Activated T-cell treated with anti-CD3 and anti-CD28 coated beads for 1 hour (primary cell): ENCODE measurements at places on chromosomes 6 and 20.
A peak's percentile ranks its signal among the peaks of the same experiment; 100 is the strongest.

- DNase-seq = no peak
These were observed 339.0 kb upstream of the CITED2 start for GRCh38 chr6:139713424-139713823.

GRCh38 chr6:168919470-168920179 is 334.0 kb downstream of the THBS2 start:
- DNase-seq = no peak

- DNase-seq = no peak
These were observed 8.8 kb downstream of the CD93 start for GRCh38 chr20:23077277-23077676.

GRCh38 chr6:45132658-45133294 is 195.4 kb upstream of the RUNX2 start:
- no peak for DNase-seq

- DNase-seq = no peak
These were observed 37.1 kb downstream of the QRSL1 start for GRCh38 chr6:106666282-106667021.

- no peak for DNase-seq
These were observed 29.9 kb downstream of the GABRR2 start for GRCh38 chr6:89284963-89285735.

DNA sequence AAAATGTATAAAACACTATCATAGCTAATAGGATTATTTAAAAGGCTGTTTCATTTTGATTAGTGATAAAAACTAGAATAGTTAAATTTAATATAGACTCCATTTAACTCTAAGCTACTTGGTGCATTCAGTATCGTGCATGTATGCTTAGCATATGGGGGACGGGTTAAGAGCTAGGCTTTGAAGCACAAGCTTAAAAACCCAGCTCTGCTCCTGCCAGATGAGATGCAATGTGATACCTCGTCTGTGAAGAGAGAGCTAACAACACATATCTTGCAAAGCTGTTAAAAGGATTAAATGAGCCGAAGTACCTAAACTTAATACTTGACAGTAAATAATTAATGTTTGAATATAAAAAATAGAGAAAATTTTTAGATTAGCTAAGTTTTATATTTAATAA is 42.2 kb downstream of the DTNBP1 start:
- no peak for DNase-seq

DNA sequence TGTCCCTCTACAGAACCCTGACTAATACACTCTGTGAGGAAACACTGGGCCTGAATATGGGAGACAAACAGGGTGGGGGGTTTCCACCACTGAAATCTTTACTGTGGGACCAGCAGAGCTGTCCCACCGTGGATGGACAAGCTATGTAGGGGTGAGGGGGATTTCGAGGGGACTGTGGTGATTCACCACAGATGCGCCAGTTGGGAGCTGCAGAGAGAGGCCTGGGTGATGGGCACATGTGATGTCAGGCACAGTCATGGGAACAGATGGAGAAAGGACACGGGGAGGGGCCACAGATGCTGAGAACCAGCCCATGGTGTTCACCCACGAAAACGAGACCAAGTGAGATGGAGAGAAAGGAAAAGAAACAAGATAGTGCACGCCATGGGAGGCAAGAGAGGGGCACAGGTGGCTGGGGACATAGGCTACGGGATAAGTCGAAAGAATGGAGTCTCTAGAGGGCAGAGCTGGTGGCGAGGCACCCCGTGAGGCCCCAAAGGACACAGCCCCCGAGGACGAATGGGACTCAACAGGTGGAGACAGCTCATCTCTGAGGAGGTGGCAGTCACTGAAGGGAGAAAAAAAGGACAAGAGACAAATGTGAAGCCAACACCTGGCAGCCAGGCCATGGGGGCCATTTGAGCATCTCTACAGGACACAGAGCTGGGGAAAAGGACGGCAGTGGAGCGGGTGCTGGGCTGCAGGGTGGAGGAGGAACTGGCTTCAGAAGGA is 10.5 kb upstream of the RAMACL start:
- DNase-seq = no peak

- DNase-seq = no peak
These were observed 99.2 kb downstream of the VEGFA start for GRCh38 chr6:43869079-43869710.

DNA sequence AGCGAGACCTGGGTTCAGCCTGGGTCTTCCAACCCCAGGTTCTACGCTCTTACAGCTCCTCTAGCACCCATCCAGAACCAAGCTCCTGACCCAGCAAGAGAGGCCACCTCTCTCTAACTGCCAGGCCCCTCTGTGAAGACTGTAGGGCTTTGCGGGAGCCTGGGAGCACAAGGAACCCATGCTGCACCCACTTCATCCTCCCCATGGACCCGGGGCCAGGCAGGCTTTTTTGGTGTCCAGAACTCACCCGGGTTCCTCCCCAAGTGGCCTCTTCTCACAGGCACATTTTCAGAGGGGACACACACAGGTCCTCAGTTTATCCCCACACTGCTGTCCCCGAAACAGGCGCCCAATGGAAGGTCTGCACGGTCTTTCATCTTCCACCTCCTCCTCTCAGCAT is 145.9 kb downstream of the SYNDIG1 start:
- no peak for DNase-seq

DNA sequence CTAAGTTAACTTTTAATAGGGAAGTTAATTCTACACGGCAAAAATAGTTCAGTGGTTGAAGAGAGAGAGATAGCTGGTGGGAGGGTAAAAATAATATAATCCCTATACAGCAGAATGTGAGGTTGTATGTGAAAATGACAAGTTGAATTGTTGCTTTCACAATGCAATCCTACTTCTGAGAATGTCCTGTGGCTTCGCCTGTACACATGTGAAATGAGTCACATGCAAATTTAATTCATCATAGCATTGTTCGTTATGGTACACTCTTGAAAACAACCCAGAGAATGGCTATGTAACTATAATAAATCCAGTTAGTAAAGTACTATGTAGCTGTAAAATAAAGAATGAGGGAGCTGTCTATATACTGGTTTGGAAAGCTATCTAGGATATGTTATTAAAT is 46.0 kb upstream of the HINT3 start:
- DNase-seq = no peak

DNA sequence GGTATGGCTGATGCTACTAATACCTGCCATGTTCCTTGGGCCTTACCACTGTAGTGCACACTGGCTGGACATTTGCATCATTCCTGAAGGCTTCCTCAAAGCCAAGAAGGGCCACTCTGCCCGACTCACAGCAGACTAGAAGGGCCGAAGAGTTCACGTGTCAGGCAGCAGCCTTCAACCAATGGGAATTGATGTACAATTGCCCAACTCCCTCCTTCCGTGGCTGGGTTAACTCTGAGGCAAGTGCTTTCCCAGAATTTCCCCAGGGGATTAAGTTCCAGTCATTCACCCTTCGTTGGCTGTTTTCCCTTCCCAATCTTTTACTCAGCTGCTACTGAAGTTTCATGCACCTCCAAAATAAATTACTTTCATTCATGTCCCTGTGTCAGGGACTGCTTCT is 29.8 kb downstream of the PSMB9 start:
- no peak for DNase-seq

- DNase-seq = no peak
These were observed 64.3 kb downstream of the ZBTB2 start for GRCh38 chr6:151327101-151327500.

DNA sequence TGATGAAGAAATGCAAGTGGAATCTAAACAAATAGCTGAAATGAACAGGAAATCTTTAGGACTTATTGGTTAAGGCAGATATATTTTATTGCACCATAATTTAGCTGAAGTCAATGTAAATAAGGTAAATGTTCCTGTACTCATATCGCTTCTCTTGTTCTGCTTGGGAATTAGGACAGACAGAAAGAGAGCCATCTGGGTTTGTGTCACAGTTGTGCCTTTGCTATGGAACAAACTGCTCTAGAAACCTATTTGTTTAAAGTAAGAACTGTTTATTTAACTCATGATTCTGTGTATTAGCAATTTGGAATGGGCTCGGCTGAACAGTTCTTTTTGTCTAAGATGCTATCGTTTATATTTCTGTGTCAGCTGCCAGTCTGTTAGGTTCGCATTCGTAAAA is 143.8 kb upstream of the KHDRBS2 start:
- DNase-seq = no peak

DNA sequence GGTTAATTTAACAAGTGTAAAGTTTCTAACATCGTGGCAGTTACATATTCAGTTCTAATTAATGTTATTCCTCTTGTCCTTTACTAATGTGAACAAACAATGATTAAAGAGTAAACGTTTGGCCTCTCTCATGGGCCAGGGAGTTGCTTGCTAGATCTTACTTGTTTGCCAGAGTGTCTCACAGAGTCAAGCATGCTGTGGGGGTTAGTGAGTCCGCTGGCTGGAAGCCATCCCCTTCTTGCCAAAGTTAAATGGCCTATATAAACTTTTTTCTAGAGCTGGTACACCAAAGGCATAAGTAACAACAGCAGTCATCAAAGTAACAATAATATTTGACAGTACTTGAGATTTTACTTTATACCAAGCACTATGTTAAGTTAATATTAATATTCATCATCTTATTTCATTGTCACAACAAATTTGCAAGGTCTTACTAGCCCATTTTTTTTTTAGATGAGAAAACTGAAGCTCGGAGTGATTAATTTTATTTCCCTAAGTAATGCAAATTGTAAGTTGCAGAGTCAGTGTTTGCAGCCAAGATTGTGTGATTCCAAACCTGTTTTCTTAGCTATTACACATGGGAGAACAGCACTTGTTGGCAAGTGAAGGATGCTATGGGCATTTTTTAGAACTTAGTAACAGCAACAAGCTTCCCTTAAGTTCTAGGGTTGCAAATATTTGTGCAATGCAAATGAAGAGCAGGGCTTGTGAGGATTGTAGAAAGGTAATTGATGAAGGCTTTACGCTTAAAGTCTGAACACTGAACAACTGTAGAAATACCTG is 224.5 kb downstream of the RFPL4B start:
- DNase-seq = no peak

DNA sequence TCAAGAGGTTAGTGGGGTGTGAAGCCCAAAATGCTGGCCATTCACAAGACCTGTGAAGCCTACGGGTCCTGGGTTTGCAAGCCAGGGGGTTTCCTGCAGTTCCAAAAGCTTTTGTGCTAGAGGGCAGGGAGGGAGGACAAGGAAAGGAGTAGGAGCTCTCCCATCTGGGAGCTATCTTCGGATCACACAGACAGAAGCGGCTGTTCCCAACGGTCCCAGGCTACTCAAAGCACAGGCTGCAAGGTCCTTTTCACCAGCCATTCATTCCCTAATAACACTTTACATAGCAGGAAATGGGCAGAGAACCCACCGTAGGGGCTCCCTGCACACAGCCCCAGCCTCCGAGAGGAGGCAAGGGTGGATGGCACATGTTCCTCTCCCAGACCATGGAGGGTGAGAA is 296.9 kb downstream of the FOXC1 start:
- no peak for DNase-seq

GRCh38 chr6:115612796-115613479 is 447.8 kb downstream of the FRK start:
- no peak for DNase-seq

DNA sequence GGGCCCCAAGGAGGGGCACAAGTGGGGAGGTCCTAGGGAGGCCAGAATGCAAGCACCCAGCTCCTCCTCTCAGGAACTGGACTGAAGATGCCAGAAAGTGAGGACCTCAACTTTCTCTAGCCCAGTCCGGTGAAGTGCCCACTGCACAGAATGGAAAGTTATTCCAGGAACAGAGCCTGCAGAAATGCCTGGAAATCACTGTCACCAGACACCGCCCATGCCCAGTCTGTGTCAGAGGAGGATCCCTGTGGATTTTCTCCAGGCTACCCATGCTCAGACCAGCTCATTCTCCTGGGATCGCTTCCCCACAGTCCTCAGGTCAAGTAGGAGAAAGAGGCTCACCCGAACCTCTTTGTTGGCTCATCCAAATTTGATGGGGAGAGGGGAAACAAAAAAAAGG is 6.5 kb downstream of the PRPH2 start:
- no peak for DNase-seq

GRCh38 chr6:13927203-13927602 is 2.5 kb downstream of the RNF182 start:
- no peak for DNase-seq

- no peak for DNase-seq
These were observed 8.7 kb downstream of the ENPP3 start for GRCh38 chr6:131645846-131646245.

- DNase-seq = no peak
These were observed 41.8 kb upstream of the ARFGEF2 start for GRCh38 chr20:48879612-48880245.

GRCh38 chr6:46967826-46968349 is 46.1 kb upstream of the ADGRF5 start:
- DNase-seq = no peak

GRCh38 chr6:4848382-4849068 is 72.3 kb downstream of the CDYL start:
- DNase-seq = no peak

- peak; percentile 51 for DNase-seq
These were observed 265.0 kb downstream of the ADGRG6 start for GRCh38 chr6:142566628-142567396.

DNA sequence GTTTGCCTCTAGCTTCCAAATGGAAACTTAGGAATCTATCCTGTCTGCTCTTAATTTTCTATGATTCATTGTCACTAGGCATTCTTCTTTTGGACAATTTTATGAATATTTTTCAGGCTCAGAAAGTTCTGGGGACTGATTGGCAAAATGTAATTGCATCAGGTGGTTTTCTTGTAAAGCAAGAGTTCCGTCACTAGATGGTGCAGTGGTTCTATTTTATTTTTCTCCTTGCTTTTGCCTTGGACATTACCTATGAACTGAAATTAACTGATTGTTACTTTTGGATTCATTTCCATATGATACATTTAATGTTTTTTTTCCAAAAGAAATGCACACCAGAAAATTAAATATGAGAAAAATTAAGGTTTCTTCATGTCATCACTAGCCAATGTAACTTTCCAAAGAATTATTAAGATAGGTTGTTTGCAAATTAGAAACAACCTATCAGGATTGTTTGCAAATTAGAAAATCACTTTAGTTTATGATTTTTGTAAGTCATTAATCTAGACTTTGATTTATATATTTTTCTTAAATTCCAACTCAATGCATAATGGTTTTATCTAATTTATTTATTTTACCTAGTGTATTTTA is 48.0 kb downstream of the TMEM170B start:
- no peak for DNase-seq

DNA sequence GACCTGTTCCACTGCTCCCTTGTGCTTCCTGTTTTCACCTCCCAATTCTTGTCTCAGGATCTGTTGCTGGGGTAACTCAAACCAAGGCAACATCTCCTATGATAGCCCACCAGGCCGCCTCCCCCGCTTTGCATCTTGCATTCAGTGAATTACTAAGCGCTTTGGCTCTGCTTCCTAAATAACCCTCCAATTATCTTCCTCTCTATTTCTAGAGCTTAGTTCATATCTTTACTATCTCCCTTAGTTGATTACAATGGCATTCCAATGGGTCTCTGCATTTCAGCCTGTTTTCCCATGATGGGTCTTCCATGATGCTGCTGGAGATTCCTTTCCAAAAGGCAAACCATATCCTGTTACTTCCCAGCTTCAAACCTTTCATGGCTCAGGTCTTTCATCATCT is 117.2 kb upstream of the FERMT1 start:
- no peak for DNase-seq

- no peak for DNase-seq
These were observed 115.2 kb downstream of the CEBPB start for GRCh38 chr20:50305636-50306477.
